Liver (tissue), 10 donors: ENCODE measurements at places on chromosomes 7 and 10. TPM values are rescaled to one million over a fixed set of nuclear protein-coding genes. Genes with fewer than 3 reads are reported as not detected.

- no peak for DNase-seq
These were observed 54.8 kb downstream of the MCU start for GRCh38 chr10:72746426-72747363.

DNA sequence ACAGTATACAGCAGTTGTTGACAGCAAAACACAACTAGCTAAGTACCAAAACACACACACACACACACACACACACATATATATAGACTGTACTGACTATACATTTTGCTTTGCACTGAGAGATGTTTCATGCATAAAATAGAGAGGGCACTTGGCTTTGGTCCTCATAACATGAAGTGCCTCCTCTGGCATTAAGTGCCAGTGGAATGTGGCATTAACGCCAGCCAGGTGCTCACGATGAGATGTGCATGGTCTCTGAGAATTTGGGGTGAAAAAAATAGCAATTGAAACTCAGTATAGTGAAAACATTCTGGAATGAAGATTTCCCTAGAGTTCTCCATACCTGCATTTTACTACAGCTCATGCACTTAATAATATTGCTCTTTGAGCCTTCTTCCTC lies 70.0 kb upstream of the INSYN2A start:
- DNase-seq: no peak

DNA sequence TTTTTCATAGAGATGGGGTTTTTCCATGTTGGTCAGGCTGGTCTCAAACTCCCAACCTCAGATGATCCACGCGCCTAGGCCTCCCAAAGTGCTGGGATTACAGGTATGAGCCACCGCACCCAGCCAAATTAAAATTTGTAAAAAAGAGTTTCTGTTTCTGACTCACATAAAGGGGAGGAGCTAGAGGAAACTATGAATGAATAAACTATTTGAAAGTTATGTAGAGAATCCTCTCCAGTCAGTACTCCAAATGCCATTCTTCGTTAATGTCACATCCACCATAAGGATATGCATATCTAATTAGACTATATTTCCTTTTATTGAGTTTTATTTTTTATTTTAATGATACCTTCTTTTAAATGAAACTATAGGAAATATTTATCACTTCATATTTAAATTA lies 52.6 kb downstream of the MBL2 start:
- no peak for DNase-seq

GRCh38 chr7:99831595-99831994 lies 3.8 kb downstream of the CYP3A43 start:
- DNase-seq: no peak

EN2 gene
- polyA plus RNA-seq: not detected

GRCh38 chr7:5303591-5304505 lies 21.1 kb downstream of the SLC29A4 start:
- no peak for DNase-seq

- no peak for DNase-seq
These were observed 25.2 kb downstream of the VCL start for GRCh38 chr10:74022926-74023629.
